Activated T-cell treated with anti-CD3 and anti-CD28 coated beads for 48 hours (primary cell): ENCODE measurements at places on chromosomes 4 and X.

DNA sequence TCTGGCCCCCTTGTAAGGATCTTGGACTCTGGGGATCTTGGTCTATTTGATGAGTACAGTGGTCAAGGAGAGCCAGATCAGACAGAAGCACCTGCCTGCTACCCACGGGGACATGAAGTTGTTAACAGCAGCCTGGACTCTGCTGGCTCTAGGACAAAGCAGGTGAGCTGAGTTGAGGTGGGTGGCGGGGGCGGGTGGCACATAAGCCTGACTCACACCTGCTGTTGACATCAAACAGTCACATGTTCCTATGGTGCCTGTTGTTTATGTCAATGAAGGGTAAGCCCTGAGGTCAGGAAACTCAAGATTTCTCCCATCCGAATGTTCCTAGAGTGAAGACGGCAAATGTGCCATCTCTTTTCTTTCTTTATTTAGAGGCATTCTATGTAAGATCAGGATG is 50.1 kb upstream of the CLNK start:
- DNase-seq, result no peak

DNA sequence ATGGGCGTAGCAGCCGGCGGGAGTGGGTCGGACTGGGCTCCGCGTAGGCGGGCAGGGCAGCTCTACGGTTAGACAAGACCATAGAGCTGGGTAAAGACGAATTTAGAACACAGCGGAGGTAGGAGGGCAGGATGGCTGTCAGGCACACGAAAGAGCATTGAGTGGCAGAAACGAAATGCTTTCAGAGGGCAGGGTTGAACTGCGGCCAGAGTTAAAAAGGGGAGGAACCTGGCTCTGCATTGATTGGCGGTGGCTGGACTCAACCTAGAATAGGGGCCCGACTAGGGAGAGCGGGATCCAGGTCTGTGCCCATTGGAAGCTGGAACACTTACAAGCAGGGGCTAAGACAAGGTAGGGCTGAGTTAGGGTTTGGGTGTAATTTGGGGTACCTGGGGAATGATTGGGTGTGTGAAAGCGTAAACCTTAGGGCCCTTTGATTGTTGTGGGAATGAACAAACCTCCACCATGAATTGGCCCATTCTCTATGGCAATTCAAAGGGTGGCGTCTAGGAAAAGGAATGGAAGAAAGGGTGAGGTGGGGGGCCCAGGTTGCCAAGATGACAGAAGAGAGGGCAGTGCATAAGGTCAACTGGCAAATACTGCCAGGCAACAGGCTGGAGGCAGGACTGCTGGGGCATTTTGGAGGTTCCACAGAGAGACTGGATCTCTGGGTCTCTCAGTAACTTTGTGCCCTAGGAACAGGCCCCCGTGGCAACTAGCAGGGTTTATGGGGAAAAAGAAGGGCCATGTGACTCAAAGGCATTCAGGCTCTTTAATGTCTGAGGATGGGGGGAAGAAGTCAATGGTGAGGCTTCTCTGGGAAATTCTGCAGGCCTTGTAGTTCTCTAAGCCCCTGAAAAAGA is 911 bp upstream of the ELK1 start:
- no peak for DNase-seq

DNA sequence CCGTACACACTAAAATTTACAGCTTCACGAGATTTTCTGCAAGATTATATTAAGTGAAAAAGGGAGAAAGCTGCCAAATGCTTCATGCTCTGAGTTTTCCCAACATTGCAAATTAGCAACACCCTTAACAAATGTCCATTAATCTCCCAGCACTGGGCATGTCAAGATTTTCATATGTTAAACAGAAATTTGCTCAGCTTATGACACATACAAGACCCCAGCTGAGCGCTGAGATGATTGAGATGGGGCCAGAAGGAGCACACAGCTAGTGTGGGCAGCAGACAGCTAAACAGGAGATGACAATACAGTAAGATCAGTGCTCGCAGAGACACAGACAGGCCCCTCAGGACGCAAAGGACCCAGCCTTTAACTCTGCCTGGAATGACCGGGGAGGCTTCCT is 208.8 kb downstream of the STK32B start:
- DNase-seq, result no peak

GRCh38 chrX:109537324-109537665 is 651 bp downstream of the NXT2 start:
- DNase-seq, result no peak

- no peak for DNase-seq
Observed at GRCh38 chrX:54427837-54428424, 12.3 kb upstream of the TSR2 start.

GRCh38 chr4:38131371-38132091 is 171.3 kb downstream of the PTTG2 start:
- peak; percentile 71 for DNase-seq
